Activated naive CD4-positive, alpha-beta T cell (primary cell): ENCODE measurements at places on chromosomes 2 and 18.

DNA sequence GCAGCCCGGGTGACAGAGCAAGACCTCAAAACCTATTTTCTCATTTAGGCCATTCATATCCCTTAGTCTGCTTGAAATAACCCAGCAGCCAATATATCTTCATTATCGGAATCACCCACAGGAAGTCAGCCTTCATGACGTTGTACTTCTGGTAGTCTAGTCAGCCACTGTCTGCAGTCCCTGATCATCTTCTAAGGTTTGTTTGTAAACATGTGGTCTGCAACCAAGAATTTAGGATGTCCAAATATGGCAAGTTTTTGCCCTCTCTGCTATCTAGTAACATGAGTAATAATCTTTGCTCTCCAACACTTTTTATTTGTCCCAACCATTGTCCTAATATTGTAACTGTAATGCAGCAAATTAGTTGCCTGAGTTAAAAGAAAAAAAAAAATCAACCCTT, 92.5 kb downstream of the PRPF40A start:
- DNase-seq: no peak

DNA sequence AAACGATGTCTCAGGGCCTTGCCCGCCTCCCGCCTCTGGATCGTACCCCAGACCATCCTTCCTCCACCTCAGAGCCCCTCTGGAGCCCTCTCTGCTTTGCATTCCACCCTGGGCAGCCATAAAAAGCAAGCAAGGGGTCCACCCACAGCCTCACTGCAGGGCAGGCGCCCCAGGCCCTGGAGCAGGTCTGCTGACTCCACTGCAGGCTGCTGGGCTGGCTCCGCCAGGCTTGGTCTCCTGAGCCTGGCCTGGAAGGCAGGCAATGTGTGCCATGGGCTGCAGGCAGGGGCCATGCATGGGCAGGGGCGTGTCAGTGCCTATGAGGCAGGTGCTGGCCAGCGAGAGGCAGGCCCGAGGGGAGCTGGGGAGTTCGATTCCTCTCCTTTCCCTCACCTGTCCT, 186.0 kb downstream of the ANKRD30B start:
- DNase-seq: no peak

GRCh38 chr18:49492694-49493033, 5.6 kb upstream of the C18orf32 start:
- DNase-seq: no peak

DNA sequence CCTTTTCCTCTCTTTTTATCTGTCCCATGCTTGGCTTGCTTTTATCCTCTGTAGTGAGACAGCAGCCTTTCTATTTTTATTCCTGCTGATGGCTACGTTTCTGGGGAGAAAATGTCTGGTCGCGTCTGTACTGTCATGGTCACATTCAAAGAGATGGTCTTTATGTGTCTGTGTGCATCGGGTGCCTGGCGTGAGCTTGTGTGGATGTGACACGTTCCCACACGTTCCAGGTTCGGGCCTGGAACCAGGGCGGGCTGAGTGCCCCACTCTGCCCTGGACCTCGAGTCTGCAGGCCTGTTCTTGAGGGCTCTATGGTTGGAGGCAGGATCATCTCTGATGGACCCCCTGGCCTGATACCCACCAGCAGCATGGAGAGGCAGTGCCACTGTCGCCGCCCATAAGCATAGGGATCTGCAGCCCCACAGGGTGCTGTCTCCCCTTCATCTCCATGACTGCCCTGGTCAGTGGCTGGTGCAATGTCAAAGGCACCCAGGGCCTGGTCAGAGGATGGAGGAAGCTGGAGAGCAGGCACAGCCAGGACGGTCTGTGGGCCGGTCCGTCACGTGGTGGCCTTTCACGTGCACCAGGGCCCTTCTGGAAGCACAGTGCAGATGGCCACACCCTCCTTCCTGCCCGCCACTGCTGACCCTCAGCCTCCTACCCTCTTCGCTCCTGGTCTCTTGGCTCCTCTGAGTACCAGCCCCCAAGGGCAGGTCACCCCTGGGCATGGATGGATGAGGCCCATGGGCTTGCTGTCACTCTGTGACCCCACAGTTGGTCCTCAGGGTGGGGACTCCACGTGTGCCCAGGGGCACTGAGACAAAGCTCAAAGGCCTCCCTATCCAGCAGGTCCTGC, 149.2 kb upstream of the TWIST2 start:
- DNase-seq: no peak

DNA sequence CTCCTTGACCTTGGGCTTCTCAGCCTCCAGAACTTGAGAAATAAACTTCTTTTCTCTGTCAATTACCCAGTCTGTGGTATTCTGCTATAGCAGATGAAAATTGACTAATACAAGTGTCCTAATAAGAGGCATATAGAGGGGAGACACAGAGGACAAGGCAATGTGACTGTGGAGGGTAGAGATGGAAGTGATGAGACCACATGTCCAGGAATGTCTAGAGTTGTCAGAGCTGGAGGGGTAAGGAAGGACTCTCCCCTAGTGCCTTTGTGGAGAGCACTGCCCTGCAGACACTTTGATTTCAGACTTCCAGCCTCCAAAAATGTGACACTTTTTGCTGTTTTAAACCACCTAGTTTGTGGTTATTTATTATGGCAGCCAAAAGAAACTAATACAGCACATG, 74.4 kb downstream of the ACKR3 start:
- no peak for DNase-seq

DNA sequence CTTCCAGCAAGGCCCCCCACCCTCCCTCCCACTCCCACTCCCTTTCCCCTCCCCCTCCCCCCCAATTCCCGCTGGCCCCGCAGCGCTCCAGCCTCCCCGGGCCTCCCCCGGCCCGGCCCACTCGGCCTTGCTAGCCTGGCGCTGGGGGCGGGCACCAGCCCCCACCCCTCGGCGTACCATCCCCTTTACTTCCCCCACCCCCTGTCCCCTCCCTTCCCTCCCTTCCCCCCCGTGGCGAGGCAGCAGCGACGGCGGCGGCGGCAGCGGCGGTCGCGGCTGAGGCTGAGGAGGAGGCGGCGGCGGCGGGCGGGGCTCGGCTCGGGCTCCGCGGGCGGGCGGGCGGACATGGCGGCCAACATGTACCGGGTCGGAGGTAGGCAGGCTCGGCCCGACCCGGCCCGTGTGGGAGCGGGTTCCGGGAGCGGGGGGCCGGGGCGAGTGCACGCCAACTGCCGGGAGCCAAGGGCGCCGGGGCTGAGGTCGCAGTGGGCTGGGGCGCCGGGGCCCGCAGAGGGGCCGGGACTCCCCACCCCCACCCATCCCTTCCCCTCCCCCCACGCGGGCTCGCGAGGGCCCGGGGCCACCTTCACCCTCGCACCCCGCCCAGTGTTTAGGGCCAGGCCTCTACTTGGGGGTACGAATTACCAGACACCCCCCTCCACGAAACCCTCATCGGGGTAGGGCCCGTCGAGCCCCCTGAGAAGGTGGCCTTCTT, at the start of gene MTA3:
MTA3 (plus strand) TSS at position 232 of the 715 bp plus-strand sequence; CDS start at position 346, 114 bp downstream.
- peak; percentile 19 for DNase-seq

DNA sequence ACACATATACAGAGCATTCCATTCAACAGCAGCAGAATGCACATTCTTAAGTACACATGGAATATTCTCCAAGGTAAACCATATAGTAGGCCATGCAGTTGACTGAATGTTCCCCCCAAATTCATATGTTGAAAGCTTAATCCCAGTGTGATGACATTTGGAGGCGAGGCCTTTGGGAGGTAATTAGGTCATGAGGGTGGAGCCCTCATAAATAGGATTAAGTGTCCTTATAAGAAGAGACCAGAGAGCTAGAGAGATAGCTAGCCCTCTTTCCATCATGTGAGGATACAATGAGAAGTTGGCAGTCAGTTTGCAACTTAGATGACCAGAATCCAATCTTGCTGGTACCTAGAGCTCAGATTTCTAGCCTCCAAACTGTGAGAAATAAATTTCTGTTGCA, 27.6 kb downstream of the TMEM185B start:
- no peak for DNase-seq

GRCh38 chr18:75824661-75825060, 397.2 kb upstream of the SMIM21 start:
- DNase-seq: no peak

- no peak for DNase-seq
Observed at GRCh38 chr2:196808083-196808665, 981 bp downstream of the C2orf66 start.

- no peak for DNase-seq
Observed at GRCh38 chr2:63372549-63372948, 215.7 kb downstream of the WDPCP start.

DNA sequence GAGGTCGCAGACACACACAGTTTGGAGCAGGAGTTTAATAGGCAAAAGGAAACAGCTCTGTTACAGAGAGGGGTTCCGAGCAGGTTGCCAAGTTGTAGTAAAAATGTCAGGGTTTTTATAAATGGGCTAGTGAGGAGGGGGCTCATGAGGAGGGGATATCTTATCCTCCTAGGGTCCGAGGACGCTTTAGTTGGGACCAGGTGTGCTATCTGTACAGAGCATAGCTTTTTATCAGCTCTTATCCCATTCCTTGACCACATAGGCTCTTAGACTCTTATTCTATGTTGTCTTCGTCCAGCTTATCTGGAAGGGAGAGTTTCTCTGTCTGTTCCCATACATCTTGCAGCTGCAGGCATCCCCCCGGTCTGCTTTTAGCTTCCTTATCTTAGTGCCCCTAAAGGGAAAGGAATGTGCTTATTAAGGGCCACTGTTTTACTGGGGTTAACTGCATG, 44.7 kb downstream of the PDK1 start:
- DNase-seq: no peak

- no peak for DNase-seq
Observed at GRCh38 chr2:143955401-143956065, 564.4 kb downstream of the ZEB2 start.

GRCh38 chr18:50356036-50356945, 18.6 kb upstream of the SKA1 start:
- DNase-seq: no peak

GRCh38 chr18:55731594-55732042, 143.6 kb upstream of the TCF4 start:
- no peak for DNase-seq

DNA sequence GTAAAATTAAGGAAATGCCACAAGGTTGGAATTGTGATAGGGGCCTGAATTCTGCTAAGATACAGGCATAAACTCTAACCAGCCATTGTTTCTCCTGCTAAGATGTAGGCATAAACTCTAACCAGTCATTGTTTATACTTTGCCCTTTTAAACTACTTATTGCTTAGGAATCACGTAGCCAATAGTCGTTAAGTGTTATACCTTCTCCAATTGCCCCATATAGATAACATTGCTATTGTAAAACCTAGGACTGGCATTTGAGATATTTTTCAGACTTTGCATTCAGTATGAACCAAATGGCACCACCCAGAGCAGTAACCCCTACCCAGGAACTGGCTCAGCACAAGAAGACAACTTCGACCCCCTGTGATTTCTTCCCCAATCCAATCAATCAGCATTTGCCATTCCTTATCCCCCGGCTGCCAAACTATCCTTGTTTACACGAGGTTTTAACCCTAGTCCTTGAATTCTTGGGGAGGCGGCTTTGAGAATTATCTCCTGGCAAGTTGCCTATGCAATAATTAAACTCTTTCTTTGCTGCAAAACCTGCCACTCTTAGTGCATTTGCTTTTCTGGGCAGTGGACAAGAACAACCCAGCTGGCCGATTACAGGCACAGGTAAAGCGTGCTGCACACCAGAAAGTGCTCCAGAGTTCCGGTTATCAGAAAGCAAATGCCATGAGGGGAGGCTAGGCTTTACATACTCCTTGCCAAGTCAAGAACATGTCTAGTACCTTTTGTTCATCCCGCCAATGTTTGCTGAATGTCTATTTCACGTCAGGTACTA, 167.6 kb downstream of the LAMA1 start:
- no peak for DNase-seq

- no peak for DNase-seq
Observed at GRCh38 chr2:237165405-237166276, 80.0 kb downstream of the COPS8 start.

GRCh38 chr2:218557941-218558340, 10.2 kb downstream of the USP37 start:
- no peak for DNase-seq

GRCh38 chr2:217215877-217216276, 356.0 kb upstream of the TNP1 start:
- no peak for DNase-seq

- DNase-seq: no peak
Observed at GRCh38 chr2:112305132-112305531, 29.7 kb downstream of the ZC3H6 start.

GRCh38 chr2:32798829-32799228, 147.9 kb upstream of the LTBP1 start:
- DNase-seq: no peak

GRCh38 chr18:9209279-9209678, 72.7 kb downstream of the ANKRD12 start:
- DNase-seq: no peak

DNA sequence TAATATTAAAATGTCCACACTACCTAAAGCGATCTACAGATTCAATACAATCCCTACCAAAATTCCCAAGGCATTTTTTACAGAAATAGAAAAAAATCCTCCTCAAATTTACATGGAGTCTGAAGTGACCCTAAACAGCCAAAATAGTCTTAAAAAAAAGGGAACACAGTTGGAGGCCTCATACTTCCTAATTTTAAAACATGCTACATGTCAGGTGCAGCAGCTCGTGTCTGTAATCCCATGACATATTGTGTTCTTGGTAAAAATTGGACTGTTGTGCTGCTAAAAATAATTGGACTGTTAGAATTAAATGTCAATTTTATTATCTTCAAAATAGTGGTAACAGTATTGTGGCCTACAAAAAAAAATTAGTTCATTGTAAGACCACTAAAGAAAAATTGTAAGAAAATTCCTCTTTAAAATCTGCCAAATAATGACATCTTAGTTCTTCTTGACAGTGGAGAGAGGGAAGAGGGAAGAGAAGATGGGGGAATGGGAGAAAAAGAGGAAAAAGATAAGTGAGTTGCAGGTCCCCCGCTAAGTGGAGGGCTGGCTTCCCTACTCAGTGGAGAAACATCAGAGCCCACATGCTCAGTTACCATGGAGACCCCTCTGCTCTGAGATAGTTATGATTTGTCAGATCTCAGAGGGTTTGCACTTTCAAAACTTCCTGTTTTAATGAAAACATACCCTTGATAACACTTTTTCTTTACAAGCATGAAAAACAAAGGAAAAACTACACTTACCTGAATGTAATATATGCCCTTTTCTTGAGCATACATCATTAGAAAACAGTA, 46.5 kb downstream of the UNC50 start:
- DNase-seq: no peak

- DNase-seq: no peak
Observed at GRCh38 chr2:215712871-215713790, 277.3 kb upstream of the FN1 start.

GRCh38 chr2:167411367-167411766, 523.1 kb downstream of the XIRP2 start:
- no peak for DNase-seq

GRCh38 chr2:26324903-26325302, 21.0 kb upstream of the SELENOI start:
- no peak for DNase-seq

GRCh38 chr2:54466870-54467269, 10.7 kb downstream of the SPTBN1 start:
- no peak for DNase-seq
